ENCODE measurements at places on chromosomes 1 and 21. TPM values are rescaled to one million over a fixed set of nuclear protein-coding genes. Genes with fewer than 3 reads are reported as not detected.

Gene OR2AK2
- total RNA-seq: not detected

Gene LCE2A
- 0.43 TPM for total RNA-seq

Gene TAF13
- total RNA-seq: 82.5 TPM

Gene CSMD2
- 3.0 TPM for total RNA-seq

Gene PTPRU
- total RNA-seq: 6.9 TPM

Gene TTC39A
- total RNA-seq: 0.64 TPM

Gene ELAVL4
- total RNA-seq: not detected

Gene CD48
- total RNA-seq: not detected

Gene IQGAP3
- total RNA-seq: 24.2 TPM

Gene HES3
- not detected for total RNA-seq

Gene COL16A1
- total RNA-seq: 156 TPM

Gene LEMD1
- total RNA-seq: not detected

Gene KISS1
- 11.0 TPM for total RNA-seq

Gene ORC1
- 5.2 TPM for total RNA-seq

Gene PTAFR
- under 0.01 TPM for total RNA-seq

Gene TDRD10
- total RNA-seq: not detected

Gene RAB25
- total RNA-seq: not detected

Gene SELENBP1
- 23.3 TPM for total RNA-seq

Gene NCF2
- not detected for total RNA-seq

Gene SHCBP1L
- total RNA-seq: under 0.01 TPM

Gene UBE2U
- not detected for total RNA-seq

Gene DIRAS3
- 2.3 TPM for total RNA-seq

Gene KLHDC7A
- total RNA-seq: not detected

Gene CLEC20A
- not detected for total RNA-seq

Gene GADD45A
- total RNA-seq: 54.8 TPM

Gene CD5L
- total RNA-seq: not detected

Data from fibroblast of villous mesenchyme (primary cell).